Sciatic nerve (tissue), 2 donors: ENCODE measurements at places on chromosomes 5 and 9.

DNA sequence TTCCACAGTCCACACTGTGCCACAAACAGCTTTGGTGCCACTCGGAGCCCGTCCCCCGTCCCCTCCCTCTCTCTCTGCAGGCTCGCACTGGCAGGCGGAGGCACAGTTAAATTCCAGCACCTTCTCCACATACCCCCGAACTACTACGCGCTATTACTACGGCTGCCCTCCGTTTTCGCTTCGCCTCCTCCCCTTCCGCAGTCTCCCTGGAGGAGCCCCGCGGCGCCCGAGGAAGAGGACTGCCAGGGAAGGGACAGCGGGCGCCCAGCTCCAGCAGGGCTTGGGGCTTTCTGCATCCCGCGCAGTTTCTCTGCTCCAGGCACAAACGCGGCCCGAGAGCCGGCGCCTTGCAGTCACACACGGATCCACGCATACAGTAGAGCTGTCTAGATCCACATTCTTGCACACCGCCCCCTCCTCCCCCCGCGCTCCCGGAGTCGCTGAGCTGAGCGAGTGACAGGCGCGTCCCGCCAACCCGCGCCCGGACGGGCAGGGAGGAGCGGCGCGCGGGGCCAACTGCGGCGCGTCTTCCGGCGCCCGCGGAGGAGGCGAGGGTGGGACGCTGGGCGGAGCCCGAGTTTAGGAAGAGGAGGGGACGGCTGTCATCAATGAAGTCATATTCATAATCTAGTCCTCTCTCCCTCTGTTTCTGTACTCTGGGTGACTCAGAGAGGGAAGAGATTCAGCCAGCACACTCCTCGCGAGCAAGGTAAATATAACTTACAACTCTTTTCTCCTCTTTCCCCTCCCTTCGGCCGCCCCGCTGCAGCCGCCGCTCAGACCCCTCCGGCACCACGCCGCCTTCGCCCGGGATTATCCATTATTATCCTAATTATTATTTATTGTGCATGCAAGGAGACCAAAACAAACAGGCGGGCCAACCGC lies at the start of gene SMARCA2:
SMARCA2 (plus strand) TSS at position 652 of the 885 bp plus-strand sequence. CDS start 13,676 bp downstream, outside the sequence.
- DNase-seq: peak; percentile 98

DNA sequence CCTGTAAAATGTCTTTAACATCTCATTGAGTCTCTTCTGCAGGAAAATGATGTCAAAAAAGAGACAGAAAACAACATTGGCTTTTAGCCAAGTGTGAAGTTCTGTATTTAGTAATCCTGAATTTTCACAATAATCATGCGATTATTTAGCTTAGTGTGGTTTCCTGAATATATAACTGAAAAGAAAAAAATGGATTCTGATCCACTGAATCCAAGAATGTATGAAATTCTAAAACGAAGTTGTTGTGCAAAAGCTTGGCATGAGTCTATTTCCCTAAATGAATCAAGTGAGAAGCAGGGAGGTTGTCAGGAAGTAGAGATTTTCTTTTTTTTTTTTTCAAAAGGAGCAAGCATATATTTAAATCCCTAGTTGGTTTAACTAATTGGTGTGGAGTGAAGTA lies 145.9 kb upstream of the CDH6 start:
- no peak for DNase-seq

DNA sequence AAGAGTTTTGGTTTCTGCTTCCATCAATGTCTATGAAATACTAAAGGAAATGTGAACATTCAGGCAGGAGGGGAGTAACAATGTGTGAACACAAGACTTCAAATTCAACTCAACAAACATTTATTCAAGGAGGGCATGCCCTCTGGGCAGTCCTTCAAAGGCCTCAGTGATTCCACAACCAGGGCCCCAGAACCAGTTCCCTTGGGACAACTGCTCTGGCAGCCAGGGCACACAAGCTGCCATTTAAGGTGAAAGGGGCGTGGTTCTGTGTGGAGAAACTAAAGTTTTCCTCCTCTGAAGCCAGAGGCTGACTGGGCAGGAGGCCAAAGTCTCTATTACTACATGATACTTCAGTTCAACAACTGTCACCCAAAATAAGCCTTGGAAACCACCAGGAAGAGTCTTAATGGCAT lies 3.2 kb downstream of the RBM18 start:
- DNase-seq: peak; percentile 79

DNA sequence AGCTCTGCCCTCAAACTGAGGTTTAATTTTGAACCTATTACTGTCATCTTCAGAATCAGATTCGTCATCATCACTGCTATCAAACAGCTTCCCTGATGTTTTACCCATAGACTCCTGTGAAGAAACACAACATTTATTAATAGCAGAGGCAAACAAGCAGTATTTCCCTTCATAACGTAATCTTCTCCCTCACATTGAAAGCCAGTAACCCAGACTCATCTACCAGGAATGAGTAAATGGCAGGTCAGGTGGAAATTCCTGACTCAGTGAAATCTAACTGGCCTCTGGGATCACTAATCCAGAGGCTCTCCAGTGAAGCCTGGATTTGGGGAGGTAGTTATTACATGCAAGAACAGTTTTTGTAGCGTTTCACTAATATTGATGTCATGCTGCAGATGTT lies 14.6 kb downstream of the NOL8 start:
- no peak for DNase-seq

- no peak for DNase-seq
These were observed 5.5 kb downstream of the DNAJB5 start for GRCh38 chr9:34994900-34995669.

DNA sequence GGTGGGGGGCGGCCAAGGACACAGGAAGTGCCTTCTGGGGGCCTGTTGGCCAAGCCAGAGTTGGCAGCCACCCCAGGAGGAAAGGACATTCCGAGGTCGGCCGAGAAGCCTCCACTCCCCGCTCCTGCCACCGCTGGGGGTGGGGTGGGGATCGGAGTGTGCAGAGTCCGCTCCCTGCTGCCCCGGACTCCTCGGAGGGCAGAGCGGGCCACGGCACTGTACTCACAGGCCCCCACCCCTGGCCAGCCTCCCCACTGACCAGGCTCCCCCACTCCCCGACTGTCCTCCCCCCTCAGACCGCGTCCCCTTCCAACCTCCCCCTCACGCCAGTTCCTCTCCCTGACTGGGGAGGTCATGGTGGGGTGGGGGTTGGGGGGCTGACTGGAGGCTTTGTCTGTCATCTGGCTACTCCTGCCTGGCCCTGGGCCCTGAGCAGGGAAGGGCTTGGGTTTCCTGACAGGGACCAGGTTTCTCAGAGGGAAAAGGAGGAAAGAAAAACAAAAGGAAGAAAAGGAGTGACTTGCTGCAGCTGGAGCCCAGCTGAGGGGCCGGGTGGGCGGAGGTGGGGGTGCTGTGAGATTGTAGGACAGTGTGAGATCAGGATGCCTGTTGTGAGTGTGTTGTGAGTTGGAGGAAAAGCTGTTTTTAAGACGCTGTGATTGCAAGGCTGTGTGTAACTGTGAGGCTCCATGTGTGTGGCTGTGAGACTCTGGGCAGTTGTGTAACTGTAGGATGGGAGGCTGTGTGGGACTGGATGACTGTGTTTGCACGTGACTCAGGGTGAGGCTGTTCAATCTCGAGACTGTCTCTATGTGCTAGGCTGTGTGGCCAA lies 29.7 kb downstream of the CNTFR start:
- no peak for DNase-seq

DNA sequence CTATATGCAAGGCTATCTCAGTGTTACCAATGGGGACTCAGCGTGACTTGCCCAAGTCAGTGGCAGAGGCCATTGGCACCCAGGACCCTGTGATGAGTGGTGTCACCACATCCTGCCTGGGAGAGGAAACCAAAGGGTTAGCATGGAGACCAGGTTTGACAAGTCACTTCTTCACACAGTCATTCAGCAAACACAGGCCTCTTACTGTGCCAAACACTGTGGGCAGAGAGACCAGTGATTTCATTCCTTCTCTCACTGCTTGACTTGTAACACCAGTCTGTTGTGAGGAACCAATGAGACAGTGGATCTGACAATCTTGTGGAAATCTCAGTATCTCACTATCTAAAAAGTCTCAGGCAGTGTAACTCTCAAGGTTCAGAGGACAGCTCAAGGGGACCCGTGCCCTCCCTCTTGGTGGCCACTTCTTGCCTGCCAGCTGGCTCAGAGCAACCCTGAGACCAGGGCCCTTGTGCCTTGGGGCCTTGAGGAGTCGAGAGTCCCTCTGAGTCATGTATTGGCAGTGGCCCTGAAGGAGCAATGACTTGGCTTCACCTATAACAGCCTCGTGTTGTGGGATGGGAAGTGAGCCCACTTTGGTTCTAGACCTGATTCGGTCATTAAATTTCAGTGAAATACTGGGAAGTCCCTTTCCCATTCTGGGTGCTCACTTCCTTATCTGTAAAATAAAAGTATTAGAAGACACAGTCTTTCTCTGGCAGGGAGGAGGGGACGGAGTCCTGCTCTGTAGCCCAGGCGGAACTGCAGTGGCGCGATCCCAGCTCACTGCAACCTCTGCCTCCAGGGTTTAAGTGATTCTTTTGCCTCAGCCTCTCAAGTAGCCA lies 1.6 kb downstream of the FABP6 start:
- DNase-seq: no peak

DNA sequence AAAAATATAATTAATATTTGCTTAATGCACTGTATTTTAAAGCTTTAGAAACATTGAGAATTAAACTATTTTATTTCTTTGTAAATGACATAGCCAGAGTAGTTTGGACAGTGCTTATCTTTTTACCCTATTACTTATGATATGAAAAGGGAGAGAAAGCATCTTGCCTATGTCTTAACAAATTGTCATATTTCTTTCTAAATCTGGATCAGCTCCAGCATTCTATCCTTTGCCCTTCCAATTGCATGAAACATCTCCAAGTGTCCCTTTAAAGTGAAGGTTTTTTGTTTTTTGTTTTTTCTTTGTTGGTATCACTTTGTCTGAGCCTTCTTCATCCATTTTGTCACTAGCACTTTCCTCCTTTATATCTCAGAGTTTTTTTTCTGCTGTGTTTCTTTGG lies 511.6 kb upstream of the FAM174A start:
- DNase-seq: no peak

DNA sequence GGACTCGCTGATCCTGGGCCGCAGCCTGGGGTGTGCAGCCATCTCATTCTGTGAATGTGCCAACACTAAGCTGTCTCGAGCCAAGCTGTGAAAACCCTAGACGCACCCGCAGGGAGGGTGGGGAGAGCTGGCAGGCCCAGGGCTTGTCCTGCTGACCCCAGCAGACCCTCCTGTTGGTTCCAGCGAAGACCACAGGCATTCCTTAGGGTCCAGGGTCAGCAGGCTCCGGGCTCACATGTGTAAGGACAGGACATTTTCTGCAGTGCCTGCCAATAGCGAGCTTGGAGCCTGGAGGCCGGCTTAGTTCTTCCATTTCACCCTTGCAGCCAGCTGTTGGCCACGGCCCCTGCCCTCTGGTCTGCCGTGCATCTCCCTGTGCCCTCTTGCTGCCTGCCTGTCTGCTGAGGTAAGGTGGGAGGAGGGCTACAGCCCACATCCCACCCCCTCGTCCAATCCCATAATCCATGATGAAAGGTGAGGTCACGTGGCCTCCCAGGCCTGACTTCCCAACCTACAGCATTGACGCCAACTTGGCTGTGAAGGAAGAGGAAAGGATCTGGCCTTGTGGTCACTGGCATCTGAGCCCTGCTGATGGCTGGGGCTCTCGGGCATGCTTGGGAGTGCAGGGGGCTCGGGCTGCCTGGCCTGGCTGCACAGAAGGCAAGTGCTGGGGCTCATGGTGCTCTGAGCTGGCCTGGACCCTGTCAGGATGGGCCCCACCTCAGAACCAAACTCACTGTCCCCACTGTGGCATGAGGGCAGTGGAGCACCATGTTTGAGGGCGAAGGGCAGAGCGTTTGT lies 19.9 kb downstream of the PTGES2 start:
- no peak for DNase-seq

- no peak for DNase-seq
These were observed 20.3 kb upstream of the NINJ1 start for GRCh38 chr9:93154293-93154903.

DNA sequence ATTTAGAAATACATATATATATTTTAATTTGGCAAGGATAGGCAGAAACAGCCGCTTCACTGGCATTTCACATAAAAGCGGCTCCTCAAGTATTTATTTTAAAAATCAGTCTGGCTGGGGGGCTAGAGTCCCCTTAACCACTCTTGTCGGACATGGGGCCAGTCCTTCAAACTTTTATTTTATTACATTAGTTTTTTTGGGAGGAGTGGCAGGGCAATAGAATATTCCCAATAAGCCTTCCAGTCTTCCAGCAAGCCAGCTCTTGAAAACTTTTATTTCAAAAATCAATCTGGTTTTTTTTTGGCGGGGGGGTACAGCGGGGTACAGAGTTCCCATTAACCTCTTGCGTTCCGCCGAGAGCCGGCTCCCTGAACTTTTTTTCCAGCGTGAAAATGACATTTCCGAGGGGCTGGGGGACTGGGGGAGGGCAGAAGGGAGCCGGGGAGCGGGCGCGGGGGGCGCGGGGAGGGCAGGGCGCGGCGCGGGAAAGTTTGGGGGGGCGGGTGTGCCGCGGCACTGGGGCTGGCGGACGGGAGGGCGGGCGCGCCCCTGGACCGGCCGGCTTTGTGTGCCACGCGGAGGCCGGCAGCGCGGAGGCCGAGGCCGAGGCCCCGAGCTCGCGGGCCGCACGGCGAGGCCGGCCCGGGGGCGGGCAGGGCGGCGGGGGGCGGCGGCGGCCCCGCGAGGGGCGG lies 504 bp upstream of the ZNF618 start:
- DNase-seq: no peak

GRCh38 chr9:136022731-136023409 lies 61.7 kb upstream of the UBAC1 start:
- DNase-seq: no peak

- no peak for DNase-seq
These were observed 27.9 kb upstream of the GLRX start for GRCh38 chr5:95850391-95850894.

DNA sequence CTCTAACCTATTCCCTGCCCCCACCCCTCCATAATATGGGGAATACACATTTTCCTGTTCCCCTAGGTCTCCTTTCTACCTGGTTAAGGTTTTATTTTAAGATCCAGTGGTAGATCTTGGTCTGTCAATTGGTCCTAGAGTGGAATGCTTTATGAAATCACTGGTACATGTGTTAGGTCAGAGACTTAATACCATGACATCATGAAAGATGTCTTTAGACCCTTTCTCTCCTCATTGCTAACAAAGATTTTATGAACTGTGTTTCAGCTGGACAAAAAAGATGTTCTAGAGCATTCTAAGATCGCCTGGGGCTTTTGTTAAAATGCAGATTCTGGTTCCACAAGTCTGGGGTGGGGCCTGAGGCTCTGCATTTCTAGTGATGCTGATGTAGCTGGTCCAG lies 9.1 kb downstream of the GSN start:
- no peak for DNase-seq

DNA sequence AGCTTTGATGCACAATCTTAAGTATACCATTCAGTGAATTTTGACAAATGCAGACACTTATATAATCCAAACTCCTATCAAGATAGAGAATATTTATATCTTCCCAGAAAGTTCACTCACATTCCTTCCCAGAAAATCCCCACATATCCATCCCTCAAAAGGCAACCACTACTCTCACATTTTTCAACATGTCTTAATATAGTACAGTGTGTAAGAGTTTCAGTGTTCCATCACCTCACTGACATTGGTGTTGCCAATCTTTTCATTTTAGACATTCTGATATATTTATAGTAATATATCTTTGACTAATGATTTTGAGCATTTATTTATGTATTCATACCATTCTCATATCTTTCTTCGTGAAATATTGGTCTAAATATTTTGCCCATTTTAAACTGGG lies 38.1 kb upstream of the JAK2 start:
- no peak for DNase-seq

GRCh38 chr5:178624631-178625546 lies 2.0 kb downstream of the CLK4 start:
- no peak for DNase-seq

GRCh38 chr5:53069626-53070025 lies 39.9 kb downstream of the MOCS2 start:
- DNase-seq: no peak
